ENCODE measurements at places on chromosomes 5 and 9. TPM values are rescaled to one million over a fixed set of nuclear protein-coding genes. Genes with fewer than 3 reads are reported as not detected.

GOLPH3 gene
- 70.4 TPM for total RNA-seq

SLC28A3 gene
- total RNA-seq, result 0.02 TPM

OTULINL gene
- total RNA-seq, result 20.7 TPM

MGAT4B gene
- 55.5 TPM for total RNA-seq

C1QTNF3 gene
- 16.9 TPM for total RNA-seq

ANKRD31 gene
- total RNA-seq, result 0.13 TPM

COL15A1 gene
- 7.6 TPM for total RNA-seq

PCA3 gene
- 0.59 TPM for total RNA-seq

PTAR1 gene
- 85.5 TPM for total RNA-seq

SLF1 gene
- 51.0 TPM for total RNA-seq

TEX48 gene
- not detected for total RNA-seq

KLHL3 gene
- total RNA-seq, result not detected

ARID3C gene
- total RNA-seq, result 0.13 TPM

NIM1K gene
- total RNA-seq, result 0.04 TPM

IFNK gene
- not detected for total RNA-seq

PRLR gene
- not detected for total RNA-seq

FGFR4 gene
- 588 TPM for total RNA-seq

CD74 gene
- total RNA-seq, result not detected

GMCL2 gene
- total RNA-seq, result not detected

SREK1 gene
- total RNA-seq, result 67.5 TPM

TCF7 gene
- 2.4 TPM for total RNA-seq

ECSCR gene
- not detected for total RNA-seq

DOCK2 gene
- 0.10 TPM for total RNA-seq

MCCC2 gene
- total RNA-seq, result 59.4 TPM

INSL6 gene
- not detected for total RNA-seq

FOXD4L4 gene
- total RNA-seq, result 0.59 TPM

RMRP gene
- 17,072 TPM for total RNA-seq

HRH2 gene
- not detected for total RNA-seq

VAV2 gene
- total RNA-seq, result 24.0 TPM

AQP3 gene
- total RNA-seq, result 17.3 TPM

GNA14 gene
- not detected for total RNA-seq

RASGRF2 gene
- total RNA-seq, result 6.9 TPM

RFK gene
- total RNA-seq, result 35.4 TPM

CD274 gene
- total RNA-seq, result 0.49 TPM

ZFAND5 gene
- 151 TPM for total RNA-seq

MAST4 gene
- total RNA-seq, result 2.2 TPM

GPR150 gene
- not detected for total RNA-seq

RNF224 gene
- total RNA-seq, result not detected

PPIP5K2 gene
- total RNA-seq, result 48.6 TPM

TMEM174 gene
- total RNA-seq, result not detected

CNTNAP3B gene
- 1.2 TPM for total RNA-seq

IFNA2 gene
- total RNA-seq, result not detected

FSTL4 gene
- 7.1 TPM for total RNA-seq

CER1 gene
- not detected for total RNA-seq

CYLC2 gene
- total RNA-seq, result not detected

FCHO2 gene
- total RNA-seq, result 11.1 TPM

MARVELD2 gene
- total RNA-seq, result 0.28 TPM

Measured in SJCRH30 (cell line).